ENCODE measurements at places on chromosomes 13 and 19. TPM values are rescaled to one million over a fixed set of nuclear protein-coding genes. Genes with fewer than 3 reads are reported as not detected.
A peak's percentile ranks its signal among the peaks of the same experiment; 100 is the strongest.

- DNase-seq, result no peak
Measured at GRCh38 chr13:100899720-100900316, 225.2 kb upstream of the TMTC4 start.

DNA sequence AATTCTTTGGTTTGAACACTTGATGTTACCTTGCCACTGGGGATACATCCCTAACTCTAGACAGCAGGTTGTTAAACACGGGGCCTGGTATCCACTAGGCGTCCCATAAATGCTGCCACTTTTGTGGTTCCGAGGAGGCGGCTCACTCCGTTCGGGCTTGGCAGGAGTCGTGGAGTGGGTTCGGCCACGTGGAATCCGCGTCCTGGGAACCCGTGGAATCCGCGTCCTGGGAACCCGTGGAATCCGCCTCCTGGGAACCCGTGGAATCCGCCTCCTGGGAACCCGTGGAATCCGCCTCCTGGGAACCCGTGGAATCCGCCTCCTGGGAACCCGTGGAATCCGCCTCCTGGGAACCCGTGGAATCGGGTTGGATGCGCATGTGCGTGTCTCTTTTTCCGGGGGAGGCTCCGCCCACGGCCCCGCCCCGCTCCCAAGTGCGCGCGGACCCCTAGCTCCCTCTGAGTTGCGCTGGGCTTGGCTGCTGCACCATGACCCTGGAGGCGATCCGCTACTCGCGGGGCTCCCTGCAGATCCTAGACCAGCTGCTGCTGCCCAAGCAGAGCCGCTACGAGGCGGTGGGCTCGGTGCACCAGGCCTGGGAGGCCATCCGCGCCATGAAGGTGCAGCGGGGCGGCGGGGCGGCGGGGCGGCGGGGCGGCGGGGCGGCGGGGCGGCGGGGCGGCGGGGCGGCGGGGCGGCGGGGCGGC, at the start of gene MRI1:
Gene MRI1, plus strand, starts transcription at position 422 of the 707 bp plus-strand sequence. Its CDS starts 67 bp downstream, at position 489.
- DNase-seq, result peak; percentile 80

DNA sequence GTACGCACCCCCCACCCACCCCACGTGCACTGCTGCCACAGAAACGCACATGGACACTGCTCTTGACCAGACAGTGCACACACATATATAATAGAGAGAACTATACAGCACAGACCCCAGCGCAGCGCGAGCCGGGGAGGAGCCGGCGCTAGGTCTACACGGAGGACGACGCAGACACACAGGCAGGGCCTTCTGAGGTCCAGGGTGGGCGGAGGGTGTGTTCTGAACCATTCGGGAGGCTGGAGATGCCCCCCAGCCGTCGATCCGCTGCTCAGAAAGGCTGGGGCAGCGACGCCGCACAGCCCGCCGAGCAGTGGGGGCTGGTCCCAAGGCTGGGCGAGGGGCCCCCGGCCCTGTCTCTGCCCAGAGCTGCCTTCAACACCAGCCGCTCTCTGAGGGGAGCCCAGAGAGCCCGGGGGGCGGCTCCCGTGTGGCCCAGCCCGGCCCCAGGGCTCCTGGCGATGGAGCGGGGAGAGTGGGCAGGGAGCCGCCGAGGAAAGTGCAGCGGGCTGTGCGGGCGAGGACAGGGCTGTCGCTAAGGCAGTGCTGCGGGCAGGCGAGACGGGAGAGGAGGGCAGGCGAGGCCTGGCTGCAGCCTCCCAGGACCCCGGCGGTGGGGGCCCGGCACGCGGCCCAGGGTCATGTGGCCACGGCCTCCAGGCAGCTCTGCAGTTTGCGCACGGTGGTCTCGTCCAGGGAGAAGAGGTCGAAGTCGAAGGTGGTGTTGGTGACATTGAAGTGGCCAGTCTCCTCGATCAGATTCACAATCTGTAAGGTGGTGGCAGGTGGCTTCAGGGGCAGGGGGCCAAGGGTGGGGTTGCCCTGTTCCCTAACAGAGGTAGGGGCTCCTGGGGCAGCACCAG, 67.1 kb downstream of the MLLT1 start:
- peak; percentile 25 for DNase-seq

DNA sequence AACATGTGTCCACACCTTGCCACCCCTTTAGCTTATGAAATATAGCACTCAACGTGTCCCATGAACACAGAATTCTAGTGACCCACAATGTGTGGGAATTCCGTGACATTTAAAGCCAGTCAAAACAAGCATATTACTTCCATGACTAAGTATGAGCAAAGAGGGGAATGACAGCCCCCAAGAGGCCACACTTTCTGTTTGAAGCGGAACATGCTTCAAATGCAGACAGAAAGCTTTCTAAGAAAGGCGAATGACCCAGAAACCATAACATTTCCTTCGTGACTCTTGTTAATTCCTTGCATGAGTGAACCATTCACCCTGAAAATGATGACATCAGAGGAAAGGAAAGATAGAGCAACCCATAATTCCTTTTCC, 122.0 kb upstream of the FNDC3A start:
- DNase-seq, result no peak

GRCh38 chr13:30312904-30313303, 5.6 kb upstream of the KATNAL1 start:
- no peak for DNase-seq

DNA sequence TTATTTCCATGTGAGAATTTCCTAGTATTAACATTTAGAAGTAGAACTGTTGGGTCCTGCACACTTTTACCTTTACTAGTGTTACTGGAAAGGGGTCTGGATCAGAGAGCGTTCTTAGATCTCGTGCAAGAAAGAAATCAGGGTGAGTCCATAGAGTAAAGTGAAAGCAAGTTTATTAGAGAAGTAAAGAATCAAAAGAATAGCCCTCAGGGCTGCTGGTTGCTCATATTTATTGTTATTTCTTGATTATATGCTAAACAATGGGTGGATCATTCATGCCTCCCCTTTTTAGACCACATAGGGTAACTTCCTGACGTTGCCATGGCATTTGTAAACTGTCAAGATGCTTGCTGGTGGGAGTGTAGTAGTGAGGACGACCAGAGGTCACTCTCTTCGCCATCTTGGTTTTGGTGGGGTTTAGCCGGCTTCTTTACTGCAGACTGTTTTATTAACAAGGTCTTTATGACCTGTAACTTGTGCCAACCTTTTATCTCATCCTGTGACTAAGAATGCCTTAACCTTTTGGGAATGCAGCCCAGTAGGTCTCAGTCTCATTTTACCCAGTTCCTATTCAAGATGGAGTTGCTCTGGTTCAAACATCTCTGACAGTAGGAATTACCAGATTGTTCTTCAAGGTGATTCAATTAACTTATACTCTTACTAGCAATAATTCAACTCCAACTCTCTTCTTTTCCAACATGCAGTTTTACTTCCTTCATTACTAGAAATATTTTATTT, 27.4 kb downstream of the NDFIP2 start:
- DNase-seq, result no peak

DNA sequence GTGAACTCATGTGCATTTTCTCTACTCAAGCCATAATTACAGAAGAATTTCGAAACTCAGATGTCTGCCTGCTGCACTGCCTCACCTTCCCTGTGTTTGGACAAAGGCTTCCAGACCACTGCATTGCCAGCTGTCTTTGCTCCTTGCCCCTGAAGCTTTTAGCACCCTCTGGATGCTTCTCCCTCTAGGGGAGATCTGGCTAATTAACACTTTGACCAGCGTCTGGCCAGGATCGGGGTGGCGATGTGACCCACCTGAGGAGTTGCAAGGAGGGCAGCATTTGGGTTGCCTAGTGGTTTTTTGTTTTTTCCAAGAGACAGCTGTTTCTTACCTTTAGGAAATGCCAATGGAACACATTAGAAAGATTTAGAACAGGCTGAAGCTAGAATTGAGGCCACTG, 127.7 kb upstream of the ZNF536 start:
- no peak for DNase-seq

DNA sequence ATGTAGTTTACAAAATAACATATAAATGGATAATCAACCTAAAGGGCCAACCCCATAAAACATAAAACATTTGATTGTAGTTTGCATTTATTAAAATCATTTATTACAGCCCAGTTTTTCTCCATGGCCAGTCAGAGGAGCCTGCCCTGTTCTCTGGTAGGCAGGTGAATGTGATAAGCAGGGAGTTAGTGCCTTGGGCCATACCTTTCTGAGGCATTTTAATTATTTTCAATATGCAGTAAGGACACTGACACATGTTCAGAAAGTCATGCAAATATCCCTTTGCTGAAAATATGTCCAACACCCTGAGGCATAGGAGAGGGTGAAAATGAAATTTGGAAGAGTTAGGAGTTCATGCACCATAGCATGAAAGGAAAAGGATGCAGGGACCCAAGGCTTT, 242.6 kb upstream of the EDNRB start:
- no peak for DNase-seq

DNA sequence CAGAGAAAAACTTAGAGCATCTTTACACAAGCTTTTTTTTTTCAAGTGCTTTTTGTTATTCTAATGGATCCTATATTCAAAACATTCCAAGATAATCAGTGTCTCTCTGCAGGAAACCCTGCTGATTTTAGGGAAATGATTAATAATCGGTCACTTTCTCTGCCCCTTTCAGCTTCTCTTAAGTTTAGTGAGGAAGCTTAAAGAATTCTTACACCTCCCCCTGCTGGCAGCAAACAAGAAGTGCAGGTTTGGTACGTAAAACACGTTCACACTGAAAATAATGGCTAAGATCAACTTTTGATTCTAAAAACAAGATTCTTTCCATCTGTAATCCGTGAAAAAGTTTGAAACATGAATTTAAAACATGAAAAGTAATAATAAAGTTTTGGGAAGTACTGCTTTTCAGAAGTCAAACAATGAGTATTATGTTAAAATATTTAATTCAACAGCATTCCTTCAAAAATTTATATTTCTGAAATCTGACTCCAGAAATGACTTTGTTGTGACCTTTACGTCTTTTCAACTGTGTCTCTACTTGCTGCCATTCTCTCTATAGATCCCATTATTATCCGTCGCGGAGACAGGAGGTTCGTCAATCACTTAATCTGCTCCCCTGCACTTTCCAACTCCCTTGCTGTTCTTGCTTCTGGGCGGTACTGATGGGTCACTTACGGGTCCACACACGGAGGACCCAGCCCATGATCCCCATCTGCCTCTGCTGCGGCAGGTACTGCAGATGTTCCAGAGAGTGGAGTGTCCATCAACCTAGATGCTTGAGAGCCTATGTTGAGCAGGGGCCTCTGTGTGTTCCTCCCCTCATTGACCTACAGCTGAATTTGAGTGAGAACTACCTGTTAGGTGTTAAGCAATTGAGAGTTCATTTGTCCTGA, 203.1 kb upstream of the EDNRB start:
- DNase-seq, result peak; percentile 42

DNA sequence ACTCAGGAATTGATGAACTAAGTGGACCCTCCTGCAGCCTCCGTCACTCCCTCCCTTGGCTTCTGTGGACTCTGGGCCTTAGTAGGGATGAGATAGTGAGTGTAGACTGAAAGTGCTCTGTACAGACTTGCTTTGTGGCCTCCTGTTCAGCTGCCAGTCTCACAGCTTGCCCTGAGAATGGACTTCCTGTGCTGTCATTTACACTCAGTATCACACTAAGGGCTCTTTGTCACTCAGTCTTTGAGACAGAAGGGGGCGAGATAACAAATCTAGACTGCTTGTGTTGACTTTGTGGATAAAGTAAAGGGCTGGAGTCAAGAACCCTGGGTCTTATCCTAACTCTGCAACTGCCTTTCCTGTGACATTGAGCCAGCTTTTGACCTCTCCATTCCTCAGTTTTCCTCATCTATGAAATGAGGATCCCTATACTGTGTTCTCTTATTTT, 21.0 kb upstream of the SPRY2 start:
- no peak for DNase-seq

DNA sequence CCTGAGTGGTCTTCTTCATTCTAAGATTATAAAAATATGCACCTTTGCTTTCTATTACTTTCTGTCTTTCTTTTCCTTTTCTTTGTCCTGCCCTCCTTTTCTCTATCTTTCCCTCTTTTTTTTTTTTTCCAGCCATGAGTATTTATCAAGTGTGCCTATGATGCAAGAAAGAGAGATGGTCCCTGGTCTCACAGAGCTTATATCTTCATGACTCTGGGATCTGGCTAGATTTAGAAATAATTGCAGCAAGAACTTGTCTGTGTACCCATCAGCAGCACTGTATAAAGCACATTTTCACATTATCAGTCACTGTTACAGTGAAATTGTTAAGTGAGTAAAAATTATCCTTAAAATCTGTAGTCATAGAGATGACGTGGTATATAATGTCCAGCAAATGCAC, 31.6 kb upstream of the GAS6 start:
- no peak for DNase-seq

DNA sequence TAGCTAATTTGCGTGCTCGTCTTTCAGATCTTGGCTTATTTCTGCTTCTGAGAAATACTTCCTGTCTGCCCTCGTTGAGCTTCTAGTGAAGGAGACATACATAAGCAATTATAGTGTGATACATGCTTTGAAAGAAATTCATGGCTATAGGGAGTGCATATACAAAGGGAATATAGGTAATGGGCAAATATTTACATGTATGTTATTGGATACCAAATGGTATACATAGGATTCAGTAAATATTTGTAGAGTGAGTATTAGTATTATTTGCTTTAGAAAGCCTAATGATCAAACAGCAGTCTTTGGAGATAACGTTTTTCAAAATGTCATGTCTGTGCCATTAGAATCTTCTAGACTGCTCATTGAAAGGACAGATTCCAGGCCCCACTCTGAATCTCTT, 5.2 kb downstream of the BRCA2 start:
- DNase-seq, result no peak

- DNase-seq, result no peak
Measured at GRCh38 chr13:53207556-53207955, 178.9 kb downstream of the OLFM4 start.

DNA sequence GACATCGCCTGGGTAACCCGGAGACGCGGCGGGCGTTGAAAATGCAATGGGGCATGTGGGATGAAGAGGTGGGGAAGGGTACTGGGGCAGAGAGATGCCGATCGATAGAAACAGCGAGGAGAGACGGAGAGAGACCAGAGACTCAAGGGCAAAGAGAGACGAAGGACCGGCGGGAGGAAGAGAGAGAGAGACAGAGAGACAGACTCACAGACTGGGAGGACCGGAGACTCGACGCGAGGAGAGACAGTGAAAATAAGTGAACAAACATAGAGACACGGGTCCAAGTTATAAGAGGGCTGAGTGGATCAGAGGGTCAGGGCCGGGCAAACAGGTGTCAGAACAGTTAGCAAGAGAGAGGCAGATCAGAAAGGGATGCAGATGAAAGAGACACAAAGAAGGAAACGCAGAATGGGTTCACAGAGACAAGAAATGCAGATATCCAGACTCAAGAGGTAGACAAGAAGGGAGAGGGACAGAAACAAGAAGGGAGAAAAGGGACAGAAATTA, 576 bp upstream of the MZF1 start:
- DNase-seq, result no peak

Gene URAD
- total RNA-seq, result not detected

Gene ZNF865
- total RNA-seq, result 16.9 TPM

Gene CEBPA
- 1.1 TPM for total RNA-seq

Gene MYO9B
- 52.1 TPM for total RNA-seq

Gene PALM3
- not detected for total RNA-seq

Gene FCGBP
- total RNA-seq, result 2.7 TPM
